ENCODE measurements at places on chromosomes 7 and 10.

- DNase-seq = no peak
Measured at GRCh38 chr7:68256295-68256694, 1259.7 kb downstream of the TYW1 start.

GRCh38 chr7:134031835-134032617 is 95.1 kb upstream of the LRGUK start:
- no peak for DNase-seq

- no peak for DNase-seq
Measured at GRCh38 chr7:134535272-134535918, 8.0 kb downstream of the AKR1B10 start.

GRCh38 chr7:35676211-35676610 is 18.7 kb downstream of the HERPUD2 start:
- no peak for DNase-seq

DNA sequence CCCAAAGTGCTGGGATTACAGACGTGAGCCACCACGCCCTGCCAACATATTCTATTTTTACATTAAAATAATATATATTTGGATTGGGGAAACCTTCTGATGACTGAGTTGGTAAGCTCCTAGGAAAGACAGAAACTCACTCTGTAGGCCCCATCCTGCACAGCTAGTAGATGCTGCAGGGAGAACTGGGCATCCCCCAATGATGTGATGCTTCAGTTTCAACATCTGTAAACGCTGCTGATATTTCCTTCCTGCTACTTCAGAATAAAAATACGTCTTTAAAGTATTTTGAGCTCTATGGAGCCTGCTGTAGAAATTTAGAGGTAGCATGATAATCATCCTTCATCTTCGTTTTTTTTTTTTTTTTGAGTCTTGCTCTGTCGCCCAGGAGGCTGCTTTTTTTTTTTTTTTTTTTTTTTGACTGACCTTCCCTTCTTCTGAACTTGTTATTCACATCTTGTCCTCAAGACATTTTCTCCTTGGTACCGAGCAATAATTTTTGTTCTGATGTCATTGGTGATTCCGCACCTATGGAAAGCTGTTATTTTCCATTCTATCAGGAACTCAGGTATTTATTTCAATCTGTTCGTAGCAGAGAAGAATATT is 21.8 kb upstream of the INPP5F start:
- no peak for DNase-seq

- DNase-seq = no peak
Measured at GRCh38 chr7:50603287-50603686, 38.1 kb upstream of the DDC start.

DNA sequence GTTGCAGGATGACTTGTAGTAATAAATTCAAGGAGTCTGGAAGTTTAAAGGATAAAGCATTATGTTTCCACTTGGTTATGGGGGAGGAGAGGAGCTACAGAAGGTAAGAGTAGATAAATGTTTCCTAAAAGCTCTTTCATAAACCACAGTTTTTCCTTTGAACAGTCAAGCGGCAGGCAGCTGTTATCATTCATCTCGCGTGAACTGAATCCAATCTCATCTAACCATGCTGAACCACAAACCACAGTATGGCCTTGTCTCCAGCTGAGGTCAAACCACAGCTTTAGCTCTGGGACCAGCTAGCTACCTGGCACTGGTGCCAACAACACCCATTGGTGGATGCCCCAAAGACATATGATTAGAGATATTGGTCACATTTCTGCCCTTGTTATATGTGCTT is 63.3 kb downstream of the NOC3L start:
- no peak for DNase-seq

- no peak for DNase-seq
Measured at GRCh38 chr10:33822774-33823173, 488.3 kb upstream of the NRP1 start.

DNA sequence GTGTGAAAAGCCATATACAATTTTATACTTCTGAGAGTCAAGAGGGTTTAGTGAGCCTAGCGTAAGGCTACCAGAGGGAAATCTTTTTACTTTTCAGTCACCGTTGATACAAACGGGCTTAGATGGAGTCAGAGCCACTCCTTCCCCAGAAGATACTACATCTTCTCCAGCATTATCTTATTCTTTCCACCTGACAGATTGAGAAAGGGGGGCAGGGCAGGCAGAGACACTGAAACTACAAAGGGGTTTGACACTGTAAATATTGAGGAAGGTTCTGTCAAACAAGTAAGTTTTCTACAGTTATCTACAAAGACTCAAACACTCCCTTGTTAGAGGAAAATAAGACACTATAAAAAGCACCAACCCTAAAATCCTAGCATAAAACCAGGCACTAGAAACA is 100.0 kb downstream of the RELN start:
- no peak for DNase-seq

DNA sequence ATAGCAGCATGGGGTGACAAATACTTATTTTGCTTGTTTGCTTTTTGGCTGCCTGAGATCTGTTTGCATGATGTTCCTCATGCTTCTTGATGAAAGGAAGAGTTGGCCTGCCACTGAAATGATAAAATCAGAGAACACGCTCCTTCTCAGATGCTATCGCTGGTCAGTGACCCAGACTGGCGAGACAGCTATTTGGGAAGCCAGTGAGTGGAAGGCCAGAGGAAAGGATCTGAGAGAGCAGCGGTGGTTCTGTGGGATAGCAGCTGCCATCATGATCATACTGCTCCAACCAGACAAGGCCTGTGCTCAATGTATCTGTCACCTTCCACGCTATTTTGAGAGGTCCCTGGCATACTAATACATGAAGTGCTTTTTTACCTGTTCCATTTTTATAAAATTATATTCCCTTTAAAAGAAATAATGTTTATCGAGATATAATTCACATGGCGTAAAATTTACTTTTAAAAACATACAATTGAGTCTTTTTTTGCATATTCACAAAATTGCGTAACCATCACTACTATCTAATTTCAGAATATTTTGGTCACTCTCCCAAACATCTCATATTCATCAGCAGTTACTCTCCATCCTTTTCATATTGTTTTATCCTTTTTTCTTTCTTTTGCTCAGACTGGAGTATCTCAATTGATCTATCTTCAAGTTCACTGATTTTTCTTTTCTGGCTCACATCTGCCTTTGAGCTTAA is 695.1 kb downstream of the TNS3 start:
- DNase-seq = no peak

GRCh38 chr10:105969884-105970377 is 1194.6 kb downstream of the SORCS1 start:
- DNase-seq = no peak

- no peak for DNase-seq
Measured at GRCh38 chr7:4178916-4179687, 503.0 kb upstream of the FOXK1 start.

GRCh38 chr7:2554661-2555111 is 638 bp downstream of the BRAT1 start:
- no peak for DNase-seq

DNA sequence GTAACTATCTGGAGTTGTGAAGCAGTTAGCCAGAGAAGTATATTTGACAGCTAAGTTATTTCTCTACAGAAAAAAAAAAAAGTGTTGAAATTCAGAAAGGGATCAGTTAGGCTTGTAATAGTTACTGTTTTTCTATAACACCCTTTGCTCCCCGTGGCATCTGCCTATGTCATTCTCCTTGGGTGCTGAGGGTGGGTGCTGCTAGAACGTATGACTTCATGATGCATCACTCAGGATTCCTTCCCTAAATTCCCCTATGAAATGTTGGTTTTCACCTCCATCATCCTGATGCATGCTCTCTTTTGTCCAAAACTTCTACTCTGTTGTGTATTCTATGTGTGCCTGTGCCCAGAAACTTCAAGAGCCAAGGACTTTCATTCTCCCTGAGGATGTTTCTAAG is 536.4 kb downstream of the GRM8 start:
- no peak for DNase-seq

- no peak for DNase-seq
Measured at GRCh38 chr7:4271716-4272015, 410.4 kb upstream of the FOXK1 start.

- no peak for DNase-seq
Measured at GRCh38 chr10:49072166-49072885, 43.0 kb downstream of the VSTM4 start.

DNA sequence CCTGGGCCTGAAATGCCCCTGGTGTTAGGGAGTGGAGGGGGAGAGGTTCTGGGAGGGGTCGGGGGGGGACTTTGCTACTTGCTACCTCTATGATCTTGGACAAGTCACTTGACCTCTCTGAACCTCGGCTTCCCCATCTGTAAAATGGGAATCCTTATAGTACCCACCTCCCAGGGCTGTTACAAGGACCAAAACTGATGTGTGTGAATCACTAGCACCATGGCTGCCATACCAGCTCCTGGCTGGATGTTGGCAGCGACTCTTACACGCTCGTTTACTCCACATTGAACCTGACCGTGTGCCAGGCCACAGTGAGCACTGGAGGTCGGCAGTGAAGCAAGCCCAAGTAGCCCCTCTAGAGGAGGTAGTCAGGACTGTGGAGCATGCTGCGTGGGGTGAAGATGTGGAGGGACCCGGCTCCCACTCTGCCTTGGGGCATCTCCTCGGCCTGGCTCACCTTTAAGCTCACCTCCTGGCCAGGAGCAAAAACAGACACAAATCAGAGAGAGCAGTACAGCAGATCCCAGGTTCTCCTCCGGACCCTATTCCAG is 28.9 kb downstream of the PPIF start:
- DNase-seq = no peak

GRCh38 chr10:71603754-71604153 is 115.8 kb downstream of the C10orf105 start:
- DNase-seq = no peak

DNA sequence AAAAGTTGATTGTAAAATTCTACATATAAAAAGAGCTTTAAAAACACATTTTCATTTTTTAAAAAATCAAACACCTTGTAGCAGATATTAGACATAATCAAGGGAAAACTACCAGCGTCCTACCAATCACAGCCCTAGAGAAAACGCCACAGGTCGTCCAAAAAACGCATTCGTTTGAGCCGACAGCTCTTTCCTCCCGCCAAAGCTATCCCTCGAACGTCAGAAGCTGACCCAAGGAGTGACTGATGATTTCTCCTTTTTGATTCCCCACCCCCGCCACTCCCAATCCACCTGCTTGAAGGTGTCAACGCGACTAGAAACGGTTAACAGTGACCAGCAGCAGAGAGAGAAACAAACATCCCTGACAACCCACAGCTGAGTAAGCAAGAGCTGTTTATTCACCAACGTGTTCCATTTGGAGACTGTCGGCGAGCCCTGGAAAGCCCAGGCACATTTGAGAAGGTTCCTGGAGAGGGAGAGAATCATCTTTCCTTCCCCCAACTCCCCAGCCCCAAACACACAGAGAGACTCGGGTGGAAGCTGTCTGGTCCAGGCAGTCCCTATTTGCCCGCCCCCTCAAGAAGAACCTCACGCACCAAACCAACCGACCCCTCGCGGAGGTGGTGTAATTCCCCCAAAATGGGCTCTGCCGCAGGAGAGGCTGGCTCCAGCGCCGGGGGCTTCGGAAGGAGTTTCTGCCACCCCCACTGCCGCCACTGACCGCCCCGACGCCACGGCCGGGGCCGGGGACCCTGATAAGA is 622 bp downstream of the CPEB3 start:
- DNase-seq = peak; percentile 5

GRCh38 chr7:106869954-106870353 is 4.9 kb downstream of the PIK3CG start:
- no peak for DNase-seq

DNA sequence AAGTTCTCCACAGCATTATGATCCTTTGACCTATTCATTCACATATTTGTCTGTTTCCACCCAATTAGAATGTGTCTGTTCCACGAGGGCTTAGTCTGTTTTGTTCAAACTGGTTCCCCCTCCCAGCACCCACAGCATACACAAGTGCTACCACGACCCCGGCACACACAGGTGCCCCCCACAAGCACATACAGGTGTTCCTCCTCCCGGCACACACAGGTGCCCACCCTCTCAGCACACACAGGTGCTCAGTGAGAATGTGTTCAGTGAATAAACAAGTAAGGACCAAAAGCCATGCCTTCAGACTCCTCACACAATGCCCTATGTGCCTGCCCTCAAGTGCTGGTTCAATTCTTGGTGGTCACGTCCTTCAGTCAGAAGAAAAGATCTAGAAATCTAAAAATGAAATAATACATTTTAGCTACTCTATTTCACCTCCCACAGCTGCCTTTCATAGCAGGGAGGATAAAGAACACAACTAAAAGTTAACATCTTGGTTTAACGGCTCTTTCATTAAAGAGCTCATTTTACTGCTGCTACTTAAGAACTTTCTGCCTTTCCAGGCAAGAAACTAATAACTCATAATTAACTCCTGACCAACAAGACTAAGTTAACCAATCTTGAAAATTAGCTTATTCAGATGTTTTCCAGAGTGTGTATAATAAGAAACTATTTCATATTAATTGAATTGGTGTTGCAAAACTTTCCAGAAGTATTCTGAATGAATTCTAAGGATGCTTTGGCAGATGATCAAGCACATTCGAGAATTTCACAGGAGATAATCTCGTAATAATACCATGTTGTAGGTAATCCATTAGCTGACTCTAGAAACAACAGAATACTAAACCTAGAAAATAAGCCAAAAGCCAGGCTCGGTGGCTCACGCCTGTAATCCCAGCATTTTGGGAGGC is 2.3 kb downstream of the DNMBP start:
- no peak for DNase-seq

GRCh38 chr10:66804962-66805361 is 120.9 kb upstream of the LRRTM3 start:
- DNase-seq = no peak

GRCh38 chr10:108358912-108359311 is 1194.4 kb upstream of the SORCS1 start:
- DNase-seq = no peak

GRCh38 chr10:70758757-70759514 is 26.2 kb downstream of the TBATA start:
- DNase-seq = peak; percentile 40

DNA sequence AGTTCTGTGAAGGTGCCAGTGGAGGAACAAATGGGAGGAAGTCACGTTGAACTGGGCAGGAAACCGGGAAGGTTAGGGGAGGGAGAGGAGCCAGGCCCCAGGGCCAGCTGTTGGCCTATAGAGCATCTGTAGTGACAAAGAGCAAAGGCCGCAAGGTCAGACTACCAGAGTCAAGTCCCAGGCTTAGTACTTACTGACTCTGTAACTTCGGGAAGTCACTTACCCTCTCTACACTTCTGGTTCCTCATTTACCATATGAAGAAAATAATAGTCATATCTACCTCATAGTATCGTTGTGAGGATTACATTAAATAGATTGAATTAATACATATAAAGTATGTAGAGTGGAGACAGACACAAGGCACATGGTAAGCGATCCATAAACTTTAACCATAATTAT is 101.8 kb upstream of the FZD1 start:
- DNase-seq = no peak

DNA sequence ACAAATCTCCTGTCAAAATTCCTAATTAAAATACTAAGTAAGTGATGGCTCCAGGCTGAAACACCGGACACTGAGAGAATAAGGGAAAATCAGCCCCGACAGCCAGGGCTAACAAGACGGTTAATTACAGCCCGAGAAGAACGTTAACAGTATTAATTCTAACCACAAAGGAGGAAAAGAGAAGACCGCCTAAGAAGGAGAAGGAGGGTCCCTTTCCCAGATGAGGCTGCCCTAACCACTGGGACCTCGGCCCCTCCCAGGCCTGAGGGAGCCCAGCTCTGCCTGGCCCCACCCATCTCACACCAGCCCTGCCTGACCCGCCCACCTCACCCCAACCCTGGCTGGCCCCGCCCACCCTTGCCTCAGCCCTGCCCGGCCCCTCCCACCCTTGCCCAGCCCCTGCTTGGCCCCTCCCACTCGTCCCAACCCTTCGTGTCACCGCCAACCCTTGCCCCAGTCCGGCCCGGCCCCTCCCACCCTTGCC is 51.3 kb downstream of the PWWP2B start:
- peak; percentile 45 for DNase-seq

GRCh38 chr10:132054564-132054963 is 11.2 kb upstream of the JAKMIP3 start:
- DNase-seq = no peak

- no peak for DNase-seq
Measured at GRCh38 chr7:75711656-75712514, 26.9 kb downstream of the HIP1 start.
